ENCODE measurements at places on chromosomes 5 and 9. TPM values are rescaled to one million over a fixed set of nuclear protein-coding genes. Genes with fewer than 3 reads are reported as not detected.

Gene LCP2
- 5.4 TPM for polyA plus RNA-seq

Gene SHOC1
- polyA plus RNA-seq = not detected

Gene LOX
- polyA plus RNA-seq = not detected

Gene UBE2QL1
- polyA plus RNA-seq = 0.23 TPM

Gene SLC1A3
- 5.0 TPM for polyA plus RNA-seq

Gene IFNB1
- not detected for polyA plus RNA-seq

Gene HDAC3
- 37.7 TPM for polyA plus RNA-seq

Gene PCDHGA8
- polyA plus RNA-seq = not detected

Gene HRCT1
- polyA plus RNA-seq = 88.5 TPM

Gene F2RL1
- 15.0 TPM for polyA plus RNA-seq

Gene WNT8A
- polyA plus RNA-seq = not detected

Gene MARCOL
- polyA plus RNA-seq = not detected

Gene ARHGEF39
- 1.6 TPM for polyA plus RNA-seq

Gene TNC
- polyA plus RNA-seq = 37.8 TPM

Gene ADAMTS12
- polyA plus RNA-seq = 1.2 TPM

Gene GFI1B
- not detected for polyA plus RNA-seq

Gene PTGR1
- 59.6 TPM for polyA plus RNA-seq

Gene PCA3
- 0.60 TPM for polyA plus RNA-seq

Gene MRPL22
- 55.1 TPM for polyA plus RNA-seq

Gene LHX3
- not detected for polyA plus RNA-seq

Gene QRFP
- 0.20 TPM for polyA plus RNA-seq

Gene ZBED3
- 4.3 TPM for polyA plus RNA-seq

Gene NTRK2
- 0.60 TPM for polyA plus RNA-seq

Gene ANGPTL2
- polyA plus RNA-seq = 14.7 TPM

Gene PPP3R2
- polyA plus RNA-seq = not detected

Gene PCDHB9
- 0.26 TPM for polyA plus RNA-seq

Gene GPRIN1
- polyA plus RNA-seq = 0.69 TPM

Gene ZNF883
- 0.96 TPM for polyA plus RNA-seq

Gene C5orf52
- 0.48 TPM for polyA plus RNA-seq

Gene ADAMTS2
- polyA plus RNA-seq = 0.69 TPM

Gene COX7C
- polyA plus RNA-seq = 1,838 TPM

Gene EMB
- 2.3 TPM for polyA plus RNA-seq

Gene NMUR2
- not detected for polyA plus RNA-seq
